GM12878 (cell line): ENCODE measurements at places on chromosomes 2 and 18. TPM values are rescaled to one million over a fixed set of nuclear protein-coding genes. Genes with fewer than 3 reads are reported as not detected.

Gene RBMS1
- total RNA-seq, result 0.31 and 0.82 TPM in 2 replicates

Gene GALR1
- not detected in 2 replicates for total RNA-seq

Gene SERPINB4
- total RNA-seq, result not detected in 2 replicates

Gene UGT1A3
- not detected in 2 replicates for total RNA-seq

Gene CCDC141
- 9.6 and 12.5 TPM in 2 replicates for total RNA-seq

Gene TMEM237
- total RNA-seq, result 21.0 and 23.8 TPM in 2 replicates

Gene MREG
- 45.0 and 46.3 TPM in 2 replicates for total RNA-seq

Gene TRIB2
- total RNA-seq, result 8.4 and 9.7 TPM in 2 replicates

Gene MC2R
- total RNA-seq, result 0.15 TPM in 1 of 2 replicates, not detected in the other

Gene REG1A
- 4.5 and 6.8 TPM in 2 replicates for total RNA-seq

Gene DPP10
- not detected in 2 replicates for total RNA-seq

Gene RGPD4
- total RNA-seq, result not detected in 2 replicates

Gene CNNM3
- total RNA-seq, result 14.3 and 14.9 TPM in 2 replicates

Gene DUSP19
- total RNA-seq, result 0.51 and 0.80 TPM in 2 replicates

Gene MZT2B
- 399 and 409 TPM in 2 replicates for total RNA-seq

Gene MBD1
- 83.0 and 97.7 TPM in 2 replicates for total RNA-seq

Gene DTNA
- total RNA-seq, result 0.27 and 0.36 TPM in 2 replicates

Gene TTR
- total RNA-seq, result 0.93 and 1.2 TPM in 2 replicates

Gene INPP5D
- 126 and 139 TPM in 2 replicates for total RNA-seq

Gene MAPRE2
- total RNA-seq, result 23.9 and 27.9 TPM in 2 replicates

Gene STARD6
- 0.33 TPM in 1 of 2 replicates, not detected in the other for total RNA-seq

Gene C2orf80
- total RNA-seq, result not detected in 2 replicates
